ENCODE measurements at places on chromosomes 11 and 22.
A peak's percentile ranks its signal among the peaks of the same experiment; 100 is the strongest.

GRCh38 chr11:74638869-74639268 lies 46.5 kb downstream of the POLD3 start:
- no peak for DNase-seq

DNA sequence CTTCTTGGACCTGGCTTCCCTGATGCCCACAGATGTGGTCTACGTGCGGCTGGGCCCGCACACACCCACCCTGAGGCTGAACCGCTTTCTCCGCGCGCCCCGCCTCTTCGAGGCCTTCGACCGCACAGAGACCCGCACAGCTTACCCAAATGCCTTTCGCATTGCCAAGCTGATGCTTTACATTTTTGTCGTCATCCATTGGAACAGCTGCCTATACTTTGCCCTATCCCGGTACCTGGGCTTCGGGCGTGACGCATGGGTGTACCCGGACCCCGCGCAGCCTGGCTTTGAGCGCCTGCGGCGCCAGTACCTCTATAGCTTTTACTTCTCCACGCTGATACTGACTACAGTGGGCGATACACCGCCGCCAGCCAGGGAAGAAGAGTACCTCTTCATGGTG lies 1.2 kb downstream of the CNGA4 start:
- DNase-seq = no peak

DNA sequence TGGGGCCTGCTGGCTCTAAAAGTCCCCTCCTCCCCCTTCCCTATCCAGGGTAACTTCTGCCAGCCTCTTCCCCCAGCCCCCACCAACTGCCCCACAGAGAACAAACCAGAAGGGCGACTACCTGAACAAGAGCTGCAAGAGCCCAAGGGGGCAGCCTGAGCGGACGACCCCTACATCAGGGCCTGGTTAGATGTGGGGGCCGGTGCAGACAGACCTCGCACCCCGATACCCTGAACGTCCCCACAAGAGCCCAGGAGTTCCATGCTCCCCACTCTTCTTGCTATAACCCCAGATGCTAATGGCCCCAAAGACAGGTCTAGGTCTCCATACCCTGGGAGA lies 20.7 kb downstream of the SUN2 start:
- DNase-seq = no peak

DNA sequence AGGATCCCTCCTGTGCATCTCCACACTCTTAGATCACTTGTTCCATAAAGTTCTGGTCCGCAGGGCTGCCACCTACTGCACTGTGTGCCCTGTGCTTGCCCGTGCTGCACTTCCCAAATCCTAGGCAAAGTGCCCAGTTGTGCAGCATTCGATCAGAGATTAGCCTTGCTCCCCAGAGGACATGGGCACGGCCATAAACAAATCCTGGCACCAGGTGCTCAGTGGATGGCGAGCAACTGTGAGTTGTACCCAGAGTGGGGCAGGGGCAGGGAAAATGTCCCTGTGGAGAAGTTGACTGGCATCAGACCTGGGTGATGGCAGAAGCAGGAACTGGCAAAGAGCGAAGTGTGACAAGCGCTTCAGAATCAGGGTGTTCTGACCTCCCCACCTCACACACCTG lies 4.7 kb downstream of the FADS2 start:
- no peak for DNase-seq

- no peak for DNase-seq
These were observed 106.6 kb downstream of the ARL14EP start for GRCh38 chr11:30429550-30429949.

DNA sequence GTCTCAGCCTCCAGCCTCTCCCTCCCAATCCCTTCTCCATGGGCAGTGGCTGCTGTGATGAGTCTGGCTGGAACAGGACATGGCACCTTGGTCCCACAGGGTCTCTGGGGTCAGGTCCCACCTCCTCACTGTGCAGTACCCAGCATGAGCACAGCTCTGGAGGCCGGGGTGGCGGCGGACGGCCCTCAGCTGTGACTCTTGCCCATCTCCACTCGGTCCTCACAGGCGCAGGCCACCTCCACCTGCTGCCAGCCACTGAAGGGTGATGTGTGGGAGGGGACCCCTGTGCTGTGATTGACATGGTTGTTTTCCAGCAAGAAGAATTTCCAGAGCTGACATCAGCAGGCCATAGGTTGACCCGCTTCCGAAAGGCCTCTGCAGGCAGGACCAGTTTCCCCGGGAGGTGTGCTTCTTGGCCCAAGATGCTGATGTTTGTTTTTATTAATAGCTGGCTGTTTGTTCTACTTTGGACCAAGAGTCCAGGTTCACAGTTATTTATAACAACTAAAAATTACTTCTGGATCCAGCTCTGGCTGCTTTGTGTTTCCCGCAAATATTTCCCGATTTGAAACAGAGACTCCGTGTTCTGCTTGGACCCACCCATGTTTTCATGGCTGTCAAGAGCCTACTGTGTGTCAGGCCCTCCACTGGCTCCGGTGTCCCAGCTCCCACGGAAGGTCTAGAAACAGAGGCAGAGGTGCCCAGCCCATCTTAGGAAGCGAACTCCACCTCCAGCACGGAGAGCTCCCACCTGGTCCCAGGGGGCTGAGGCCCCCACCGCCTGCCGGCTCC lies 45.7 kb downstream of the SCUBE1 start:
- no peak for DNase-seq

DNA sequence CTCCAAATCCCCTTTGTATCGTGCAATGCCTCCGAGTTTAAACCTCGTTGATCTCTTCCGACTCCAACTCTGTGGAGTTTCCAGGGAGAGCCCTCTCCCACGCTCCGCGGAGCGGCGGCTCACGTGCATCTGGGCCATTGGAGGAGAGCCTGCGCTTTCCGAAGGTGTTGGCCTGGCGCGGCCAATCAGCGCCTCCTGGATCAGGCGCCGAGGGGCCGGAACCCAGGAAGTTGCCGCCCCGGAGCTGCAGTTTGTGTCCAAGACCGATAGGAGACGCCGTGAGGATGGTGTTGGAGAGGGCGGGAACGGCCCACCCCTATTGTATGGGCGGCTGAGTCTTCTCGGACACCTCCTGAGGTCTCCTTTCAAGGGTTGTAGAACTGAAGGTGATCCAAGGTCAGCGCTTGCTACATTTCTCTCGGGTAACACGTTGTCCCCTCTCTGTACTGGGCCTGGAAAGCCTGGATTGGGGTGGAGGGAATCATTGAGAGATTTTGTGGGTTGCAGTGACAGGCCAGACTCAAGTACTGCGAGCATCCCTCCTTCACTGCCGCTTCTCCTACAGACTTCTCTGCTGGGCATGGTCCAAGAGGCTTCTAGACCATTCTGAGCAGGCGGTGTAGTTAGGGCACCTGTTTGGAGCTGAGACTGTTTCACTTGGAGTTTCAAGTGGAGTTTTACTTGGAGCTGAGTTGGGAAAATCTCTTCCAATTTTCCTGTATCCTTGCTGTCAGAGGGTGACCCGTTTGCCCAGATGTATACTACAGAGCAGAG lies 1.7 kb downstream of the ADAMTS15 start:
- peak; percentile 90 for DNase-seq

DNA sequence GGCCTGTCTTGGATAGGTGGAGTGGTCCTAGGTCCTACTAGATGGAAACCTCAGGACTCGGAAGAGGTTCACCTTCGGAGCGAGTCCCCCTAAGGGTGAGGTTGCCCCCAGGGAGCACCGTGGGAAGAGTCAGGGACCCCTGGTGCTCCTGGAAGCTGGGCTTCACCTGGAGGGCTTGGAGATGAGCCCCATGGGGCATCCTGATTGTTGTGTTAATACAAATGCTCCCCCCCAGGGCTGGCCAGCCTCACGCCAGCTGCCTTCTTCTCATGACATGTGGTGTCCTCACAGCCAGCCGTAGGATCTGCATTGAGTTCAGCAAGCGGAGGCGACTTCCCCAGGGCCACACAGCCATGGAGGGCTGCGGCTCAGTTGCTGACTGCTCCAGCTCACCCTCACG lies 1487.5 kb downstream of the BRD1 start:
- no peak for DNase-seq

- DNase-seq = no peak
These were observed 48.0 kb downstream of the TIMP3 start for GRCh38 chr22:32849501-32849900.

DNA sequence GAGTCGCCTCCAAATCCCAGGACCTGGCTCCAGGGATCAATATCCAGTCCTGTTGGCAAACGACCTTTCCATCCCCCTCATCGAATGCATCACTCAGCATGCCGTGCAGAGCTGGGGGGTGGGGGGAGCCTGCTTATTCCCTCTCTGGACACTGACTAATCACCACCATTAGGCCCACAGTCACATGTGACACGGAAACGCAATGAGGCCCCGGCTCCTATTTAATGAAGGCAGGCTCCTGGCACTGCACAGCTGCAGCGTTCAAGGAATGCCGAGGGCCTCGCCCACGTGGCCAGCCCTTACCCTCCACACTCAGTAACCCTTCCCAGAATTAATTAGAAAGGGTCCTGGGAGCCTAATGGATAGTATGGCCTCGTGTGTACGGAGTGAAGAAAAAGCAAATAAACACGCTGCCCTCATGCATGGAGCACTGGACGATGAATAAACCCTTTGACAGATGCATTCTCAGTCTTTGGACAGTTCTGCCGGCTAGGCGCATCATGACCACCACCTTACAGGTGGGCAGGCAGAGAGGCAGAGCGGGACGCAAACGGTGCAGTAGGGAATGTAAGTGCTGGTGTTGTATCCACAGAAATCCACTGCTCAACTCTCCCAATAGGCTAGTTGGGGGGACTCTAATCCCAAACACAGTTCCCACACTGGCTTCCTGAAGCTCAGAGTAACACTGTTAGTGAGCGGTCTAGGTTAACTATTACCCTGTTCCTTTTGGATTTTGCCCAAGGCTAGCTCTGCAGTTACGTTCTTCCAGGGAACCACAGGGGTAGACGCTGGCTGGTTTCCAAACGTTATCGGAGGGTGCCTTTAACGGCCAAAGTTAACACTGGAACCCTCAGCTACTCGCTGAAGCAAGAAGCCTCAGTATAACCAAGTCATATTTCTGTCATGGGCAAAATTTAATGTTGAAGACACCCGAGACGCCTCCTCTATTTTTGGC lies 490.1 kb downstream of the OPCML start:
- DNase-seq = no peak

DNA sequence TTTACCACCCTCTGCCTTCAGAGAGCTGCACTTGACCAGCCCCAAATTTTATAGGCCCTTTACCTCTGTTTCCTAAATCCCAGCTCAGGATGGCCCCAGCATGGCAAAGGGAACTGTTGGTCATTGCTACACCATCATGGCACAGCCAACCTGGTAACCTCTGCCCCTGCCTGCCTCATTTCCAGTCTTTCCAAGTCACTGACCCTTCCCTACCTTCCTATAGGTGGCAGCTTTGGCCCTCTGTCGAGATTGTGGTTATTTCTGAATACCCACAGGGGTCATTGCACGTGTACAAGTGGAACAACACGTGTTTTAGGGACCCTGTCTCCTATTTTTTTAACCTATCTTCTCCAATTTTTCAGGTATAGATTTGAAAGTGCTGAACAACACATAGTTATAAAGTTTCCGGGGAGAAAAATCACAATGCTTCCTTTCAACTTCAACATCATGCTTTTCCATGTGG lies 2.8 kb downstream of the GALNT18 start:
- DNase-seq = no peak

DNA sequence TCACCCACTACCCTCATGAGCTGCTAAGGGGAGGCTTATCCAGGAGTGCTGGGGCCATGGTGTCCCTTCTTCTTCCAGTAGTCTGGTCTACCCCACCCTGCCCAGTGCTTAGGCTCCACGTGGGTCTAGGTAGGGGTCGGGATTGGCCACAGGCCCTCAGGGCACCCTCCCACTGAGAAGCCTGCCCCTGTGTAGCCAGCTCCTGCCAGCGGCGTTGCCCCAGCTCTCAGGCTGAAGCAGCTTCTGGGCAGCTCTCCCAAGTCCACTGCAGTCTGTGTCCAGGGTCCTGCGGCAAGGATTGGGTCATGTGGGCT lies 24.0 kb upstream of the RIC3 start:
- DNase-seq = no peak

DNA sequence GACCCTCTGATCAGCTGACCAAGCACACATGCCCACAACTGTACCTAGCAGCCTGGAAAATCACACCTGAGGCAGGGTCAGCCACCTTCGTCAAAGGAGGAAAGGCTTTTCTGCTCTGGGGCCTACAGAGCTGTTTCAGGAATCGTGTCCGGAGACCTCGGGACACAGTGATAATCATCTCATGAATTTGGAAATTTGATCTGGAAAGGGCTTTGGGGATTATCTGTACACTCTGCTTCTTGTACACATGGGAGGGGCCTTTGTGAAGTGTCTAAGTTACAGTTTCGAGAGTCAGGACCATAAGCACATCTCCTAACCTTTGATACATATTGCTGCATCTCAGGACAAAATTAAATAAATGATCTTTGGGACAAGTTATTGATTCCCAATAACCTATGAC lies 1421.2 kb upstream of the TENM4 start:
- DNase-seq = no peak

DNA sequence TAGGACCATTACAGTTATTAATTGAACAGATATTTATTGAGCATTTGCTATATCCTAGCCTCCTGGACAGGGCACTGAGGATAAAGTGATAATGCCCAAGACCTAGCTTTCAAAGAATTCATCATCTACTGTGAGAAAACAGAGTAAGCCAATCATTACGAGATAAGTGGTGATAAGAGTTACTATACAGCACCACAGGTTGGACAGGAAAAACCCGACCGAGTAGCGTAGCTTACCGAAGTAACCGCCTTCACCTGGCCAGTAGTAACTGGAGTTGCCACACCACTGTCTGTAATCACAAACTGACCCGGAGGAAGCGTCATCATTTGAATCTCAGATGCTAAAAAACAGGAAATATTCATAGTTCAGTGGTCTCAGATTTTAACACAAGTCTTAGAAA lies 10.0 kb upstream of the NFRKB start:
- DNase-seq = no peak

GRCh38 chr11:126332221-126332711 lies 23.2 kb upstream of the ST3GAL4 start:
- DNase-seq = peak; percentile 79

DNA sequence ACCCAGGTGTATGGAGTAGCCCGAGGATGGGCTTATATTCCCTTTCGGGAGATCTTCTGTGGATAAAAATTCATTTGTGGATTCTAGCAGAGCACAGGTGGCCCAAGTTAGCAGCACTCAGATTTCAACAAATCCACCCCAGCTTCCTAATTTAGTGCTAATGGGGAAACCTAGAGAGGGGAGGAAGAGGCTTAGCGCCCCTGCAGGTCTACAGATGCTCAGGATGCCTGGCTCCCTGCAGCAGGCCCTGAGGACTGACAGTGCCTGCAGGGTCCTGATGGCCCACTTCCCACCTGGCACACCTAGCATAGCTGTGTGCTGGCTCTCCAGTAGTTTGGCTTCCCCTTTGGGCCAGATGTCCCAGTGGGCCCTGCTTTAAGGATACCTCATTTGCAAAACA lies 6.5 kb downstream of the DGAT2 start:
- DNase-seq = no peak

GRCh38 chr11:79419120-79419519 lies 21.7 kb downstream of the TENM4 start:
- no peak for DNase-seq
